ENCODE measurements at places on chromosomes 11 and 22.

DNA sequence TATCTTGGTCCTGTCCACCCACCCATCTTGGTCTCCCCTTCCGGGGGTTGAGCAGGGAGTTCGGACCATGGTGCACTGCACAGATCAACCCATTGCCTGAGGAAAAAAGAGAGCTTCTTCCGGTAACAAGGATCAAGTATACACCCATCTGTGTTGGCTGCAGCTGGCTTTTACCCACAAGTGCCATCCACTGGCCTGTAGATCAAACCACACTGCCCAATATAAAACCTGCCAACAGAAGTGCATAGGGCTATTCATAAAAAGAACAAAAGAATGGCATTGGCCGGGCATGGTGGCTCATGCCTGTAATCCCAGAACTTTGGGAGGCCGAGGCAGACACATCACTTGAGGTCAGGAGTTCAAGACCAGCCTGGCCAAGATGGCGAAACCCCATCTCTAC is 94.5 kb downstream of the ZC3H12C start:
- DNase-seq, result no peak

- no peak for DNase-seq
Measured at GRCh38 chr11:8071616-8072581, 9.1 kb upstream of the TUB start.

GRCh38 chr11:1305063-1305495 is 4.4 kb downstream of the TOLLIP start:
- DNase-seq, result no peak

GRCh38 chr11:125164422-125165110 is at the start of gene PKNOX2:
Gene PKNOX2 (plus strand): TSS chr11:125164751. CDS start chr11:125351306, 186,555 bp downstream.
- no peak for DNase-seq
